OCI-LY7 (cell line): ENCODE measurements at places on chromosomes 1 and 21.
A peak's percentile ranks its signal among the peaks of the same experiment; 100 is the strongest.

DNA sequence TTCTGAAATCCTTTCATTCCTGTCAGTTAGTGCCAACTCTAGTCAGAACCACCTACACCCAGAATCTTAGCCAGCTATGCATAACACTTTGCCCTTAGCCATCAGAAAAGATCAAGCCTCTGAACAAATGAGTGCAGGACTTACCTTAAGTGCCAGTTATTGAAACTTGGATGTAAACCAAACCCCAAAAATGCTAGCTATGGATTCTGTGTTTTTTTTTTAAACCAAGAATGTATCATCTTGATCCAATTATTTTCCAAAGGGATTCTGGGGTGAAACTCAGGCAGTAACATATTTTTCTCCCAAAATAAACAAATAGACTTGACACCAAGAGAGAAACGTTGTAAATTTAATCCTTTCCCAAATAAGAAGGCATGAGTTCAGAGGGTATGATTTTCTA is 538.6 kb upstream of the ADAMTS5 start:
- DNase-seq: no peak

- no peak for DNase-seq
These were observed 23.5 kb downstream of the PEX14 start for GRCh38 chr1:10498231-10498630.

GRCh38 chr1:34213956-34214355 is 37.2 kb downstream of the C1orf94 start:
- DNase-seq: no peak

DNA sequence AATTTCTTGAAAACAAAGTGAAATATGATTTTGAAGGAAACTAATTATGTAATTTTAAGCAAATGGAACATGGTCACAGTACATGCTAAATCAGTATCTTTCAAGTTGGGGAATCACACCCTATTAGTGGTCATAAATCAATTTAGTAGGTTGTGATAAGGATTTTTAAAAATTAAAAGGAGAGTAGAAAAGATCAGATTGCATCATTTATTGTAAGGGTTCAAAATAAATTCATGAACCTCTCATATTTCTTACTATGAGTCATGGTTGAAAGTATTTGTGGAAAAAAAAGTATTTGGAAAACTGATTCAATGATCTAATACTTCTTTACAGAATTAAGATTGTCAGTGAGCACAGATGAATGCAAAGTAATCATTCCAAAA is 14.6 kb downstream of the ADSS2 start:
- DNase-seq: no peak

DNA sequence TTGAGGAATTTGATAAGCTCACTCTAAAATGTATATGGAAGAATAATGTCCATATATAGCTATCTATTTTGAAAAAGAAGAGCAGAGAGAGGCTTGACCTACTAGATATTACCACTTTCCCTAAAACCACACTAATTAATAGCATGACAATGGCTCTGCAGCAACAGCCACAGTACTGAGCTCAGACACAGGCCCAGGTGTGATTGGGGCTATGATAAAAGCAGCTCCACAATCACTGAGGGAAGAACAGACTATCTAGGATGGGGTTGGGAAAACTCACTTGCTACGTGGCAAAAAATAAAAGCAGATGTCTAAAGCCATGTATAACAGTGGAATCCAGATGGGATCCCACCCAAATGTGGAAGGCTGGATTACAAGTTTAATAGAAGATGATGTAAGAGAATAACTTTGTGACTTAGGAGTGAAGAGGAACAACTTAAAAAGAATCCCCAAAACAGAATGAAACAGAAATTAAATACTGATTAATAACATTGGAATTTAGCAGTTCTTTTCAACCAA is 80.8 kb upstream of the RAB4A start:
- no peak for DNase-seq

DNA sequence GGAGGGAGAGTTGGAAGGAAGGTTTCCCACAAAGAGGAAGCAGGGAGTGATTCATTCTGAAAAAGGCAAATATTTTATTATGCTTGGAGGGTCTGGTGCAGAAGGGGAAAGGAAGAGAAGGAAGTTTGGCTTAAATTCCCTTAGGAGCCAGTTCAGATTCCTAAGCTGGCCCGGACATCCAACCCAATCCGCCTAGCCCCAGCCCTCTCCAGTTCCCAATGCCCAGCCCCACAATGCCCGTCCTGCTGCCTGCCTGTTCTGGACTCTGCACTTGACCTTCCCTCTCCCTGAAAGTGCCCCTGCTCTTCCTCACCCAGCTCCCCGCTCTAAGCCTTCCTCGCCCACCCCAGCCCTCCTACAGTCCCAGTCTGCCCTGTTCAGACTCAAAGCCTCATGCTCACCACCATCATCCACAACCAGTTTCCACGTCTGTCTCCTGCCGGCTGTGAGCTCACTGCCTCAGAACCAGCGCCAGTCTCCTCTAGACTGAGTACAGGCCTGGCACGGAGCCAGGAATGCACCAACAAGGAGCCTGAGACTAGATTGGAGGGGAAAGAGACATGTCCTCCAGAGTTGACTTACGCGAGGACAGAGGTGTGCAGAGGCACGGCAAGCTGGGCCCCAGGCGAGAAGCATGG is 18.9 kb downstream of the CAPN2 start:
- DNase-seq: no peak

DNA sequence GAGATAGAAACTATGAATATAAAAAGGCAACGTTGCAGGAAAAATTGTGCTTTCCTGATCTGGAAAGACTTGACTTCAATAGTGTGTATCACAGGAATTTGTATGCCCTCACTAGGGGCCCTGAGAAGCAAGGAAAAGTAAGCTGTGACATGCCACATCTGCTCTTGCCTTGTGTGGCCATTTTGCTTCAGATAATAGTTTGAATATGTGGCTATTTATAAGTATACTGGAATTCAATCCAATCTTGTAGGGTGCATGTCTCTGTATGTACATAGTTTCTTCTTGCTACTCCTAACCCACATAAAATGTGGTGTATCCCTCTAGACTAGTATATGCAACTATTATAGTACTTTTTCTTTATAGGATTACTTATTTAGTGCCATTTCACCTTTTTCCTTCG is 31.1 kb upstream of the SCYL3 start:
- DNase-seq: no peak

DNA sequence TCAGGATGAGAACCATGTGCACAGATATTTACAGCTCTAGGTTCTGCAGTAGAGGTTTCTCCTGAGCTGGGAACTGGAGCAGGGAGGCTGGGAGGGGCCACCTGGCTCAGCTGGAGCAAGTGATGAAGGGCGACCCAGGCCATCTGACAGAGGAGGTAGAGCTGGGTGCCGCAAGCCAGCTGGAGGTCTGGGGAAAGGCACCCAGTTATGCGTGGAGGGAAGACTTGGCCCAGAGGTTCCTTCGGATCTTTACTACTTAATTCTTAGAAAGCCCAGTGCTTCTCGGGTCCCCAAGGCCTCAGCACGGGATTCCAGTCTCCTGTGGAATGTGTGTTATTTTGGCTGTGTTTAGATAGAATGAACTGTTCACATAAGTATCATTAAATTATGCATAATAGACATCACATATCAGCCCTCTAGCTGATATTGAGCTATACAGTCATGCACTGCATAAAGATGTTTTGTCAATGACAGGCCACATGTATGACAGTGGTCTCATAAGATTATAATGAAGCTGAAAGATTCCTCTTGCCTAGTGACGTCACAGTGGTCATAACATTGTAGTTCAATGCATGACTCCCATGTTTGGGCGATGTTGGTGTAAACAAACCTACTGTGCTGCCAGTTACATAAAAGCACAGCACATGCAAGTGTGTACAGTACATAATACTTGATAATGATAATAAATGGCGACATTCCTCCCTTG is 245.1 kb downstream of the RHOU start:
- DNase-seq: no peak

DNA sequence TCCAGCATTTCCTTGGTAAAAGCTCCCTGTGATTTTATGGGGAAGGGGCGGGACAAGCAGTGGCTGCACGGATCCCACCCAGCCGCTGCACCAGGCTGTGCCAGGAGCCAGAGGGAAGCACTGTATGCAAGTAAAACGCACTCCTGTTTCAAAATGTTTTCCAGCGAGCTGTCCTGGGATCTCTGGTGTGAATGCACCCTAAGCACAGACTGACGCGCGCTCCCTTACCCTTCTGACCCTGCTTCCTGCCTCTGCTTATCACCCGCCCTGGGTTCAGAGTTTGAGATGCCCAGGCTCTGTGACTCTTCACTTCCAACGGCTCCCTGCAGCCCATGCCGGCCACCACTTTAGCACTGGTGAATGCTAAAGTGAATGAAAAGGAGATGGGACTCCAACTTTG is 131.2 kb downstream of the RHOU start:
- no peak for DNase-seq

- no peak for DNase-seq
These were observed 26.5 kb downstream of the SSBP3 start for GRCh38 chr1:54379555-54380289.

DNA sequence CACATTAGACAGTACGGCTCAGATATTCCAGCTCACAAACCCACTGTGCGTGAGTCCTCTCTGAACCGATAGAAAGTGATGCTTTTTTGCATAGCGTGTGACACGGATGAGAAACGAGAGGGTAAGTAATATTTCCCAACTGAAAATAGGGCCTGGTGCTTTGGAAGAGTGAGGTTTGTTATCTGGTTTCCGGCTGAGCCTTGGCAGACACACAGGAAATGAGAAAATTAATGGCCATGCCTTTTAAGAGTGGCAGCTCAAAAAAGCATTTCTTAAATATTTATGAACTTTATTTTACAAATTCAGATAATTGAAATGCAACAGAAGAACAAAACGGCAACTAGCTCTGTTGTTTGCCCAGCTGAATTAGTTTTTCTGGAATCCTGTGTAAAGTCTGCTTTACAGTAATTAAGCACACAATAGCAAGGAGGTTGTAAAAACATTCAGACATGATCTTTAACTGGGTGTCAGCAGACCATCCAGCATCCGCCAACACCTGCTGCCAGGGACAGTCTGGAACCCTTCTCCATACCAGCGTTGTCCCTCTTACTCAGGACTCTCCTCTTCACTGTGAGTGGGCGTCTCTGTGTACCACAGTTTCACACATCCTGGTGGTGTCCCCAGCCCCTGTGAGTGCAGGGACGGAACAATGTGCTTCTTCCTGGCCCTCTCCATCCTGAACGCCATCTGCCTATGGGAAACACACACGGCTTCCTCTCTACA is 155.4 kb downstream of the PGBD5 start:
- peak; percentile 56 for DNase-seq

DNA sequence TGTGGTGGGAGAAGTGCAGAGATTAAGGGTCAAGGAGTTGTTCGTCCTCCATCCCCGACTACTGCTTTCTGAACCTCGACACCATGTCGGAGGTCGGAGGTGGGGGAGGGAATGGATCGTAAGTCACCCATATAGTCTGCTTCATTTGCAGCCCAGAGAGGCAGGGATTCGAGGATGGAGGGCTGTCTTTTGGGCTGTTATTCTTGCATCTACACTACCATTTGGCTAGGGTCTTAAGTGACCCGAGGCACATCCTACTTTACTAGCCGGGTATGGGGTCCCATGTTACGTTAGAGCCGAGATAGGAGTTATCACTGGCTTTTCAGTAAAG is 578 bp downstream of the USP21 start:
- DNase-seq: no peak

- no peak for DNase-seq
These were observed 359.5 kb upstream of the PLXNA2 start for GRCh38 chr1:208603721-208604120.

- DNase-seq: peak; percentile 63
These were observed 13.6 kb downstream of the DENND1B start for GRCh38 chr1:197761654-197762053.

DNA sequence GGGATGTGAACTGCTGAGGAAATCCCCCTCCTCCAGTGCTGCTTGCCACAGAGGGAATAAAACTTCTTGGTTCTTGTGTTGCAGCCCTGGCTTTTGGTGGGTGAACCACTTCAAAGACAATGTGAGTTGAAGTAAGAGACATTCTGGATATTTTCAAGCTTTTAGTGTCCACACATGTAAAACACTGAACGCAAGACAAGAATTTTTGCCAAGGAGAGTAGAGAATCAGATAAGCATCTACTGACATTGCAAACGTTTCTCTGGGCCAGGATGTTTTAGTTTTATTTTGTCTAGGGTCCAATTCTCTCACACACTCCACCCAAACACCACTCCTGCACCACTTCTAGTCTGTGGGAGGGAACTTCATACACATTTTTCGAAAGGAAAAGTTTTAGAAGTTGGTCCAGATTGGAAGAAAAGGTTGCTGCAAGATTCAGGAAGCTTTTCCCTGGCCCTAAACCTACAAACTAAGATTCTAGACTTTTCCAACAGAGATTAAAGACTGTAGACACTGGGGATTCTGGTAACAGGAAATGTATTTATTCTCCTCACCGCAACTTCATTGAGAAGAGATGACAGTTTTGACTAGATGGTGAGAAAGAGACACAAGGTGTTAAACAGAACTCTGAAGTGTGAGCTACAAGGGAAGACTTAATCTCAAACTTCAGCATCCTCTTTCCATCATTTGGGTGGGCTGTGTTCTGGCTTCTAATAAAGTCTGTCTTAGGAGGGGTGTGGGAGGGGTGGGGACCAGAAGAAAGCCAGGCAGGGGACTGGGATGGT is 16.1 kb downstream of the FASLG start:
- no peak for DNase-seq

DNA sequence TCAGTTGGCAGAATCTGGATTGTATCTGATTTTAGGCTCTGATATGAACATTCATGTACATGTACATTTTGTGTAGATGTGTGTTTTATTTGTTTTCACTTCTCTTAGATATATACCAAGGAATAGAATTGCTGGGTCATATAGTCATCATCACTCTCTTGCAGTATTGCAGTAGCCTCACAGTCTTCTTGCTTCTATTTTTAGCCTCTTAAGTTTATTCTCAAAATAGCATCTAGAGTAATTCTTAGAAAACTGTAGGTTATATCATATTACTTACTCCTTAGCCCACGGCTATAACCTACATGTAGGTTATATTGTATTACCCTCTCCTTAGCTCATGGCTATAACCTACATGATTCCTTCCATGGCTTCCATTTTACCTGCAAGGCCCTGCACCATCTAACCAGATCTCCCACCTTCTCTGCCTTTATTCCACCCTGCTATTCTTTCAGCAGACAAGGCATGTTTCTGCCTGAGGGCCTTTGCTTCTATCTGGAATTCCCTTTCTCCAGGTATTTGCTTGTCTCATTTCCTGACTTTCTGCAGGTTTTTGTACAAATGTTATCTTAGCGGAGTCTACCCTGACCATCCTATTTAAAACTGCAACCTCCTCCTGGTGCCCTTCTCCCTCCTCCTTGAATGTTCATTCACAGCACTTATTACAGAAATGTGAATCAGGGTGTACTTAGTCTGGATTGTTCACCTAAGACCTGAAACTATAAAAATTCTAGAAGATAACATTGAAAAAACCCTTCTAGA is 109.0 kb upstream of the ETV3 start:
- no peak for DNase-seq

- DNase-seq: no peak
These were observed 1.2 kb downstream of the KCTD3 start for GRCh38 chr1:215568299-215568692.

DNA sequence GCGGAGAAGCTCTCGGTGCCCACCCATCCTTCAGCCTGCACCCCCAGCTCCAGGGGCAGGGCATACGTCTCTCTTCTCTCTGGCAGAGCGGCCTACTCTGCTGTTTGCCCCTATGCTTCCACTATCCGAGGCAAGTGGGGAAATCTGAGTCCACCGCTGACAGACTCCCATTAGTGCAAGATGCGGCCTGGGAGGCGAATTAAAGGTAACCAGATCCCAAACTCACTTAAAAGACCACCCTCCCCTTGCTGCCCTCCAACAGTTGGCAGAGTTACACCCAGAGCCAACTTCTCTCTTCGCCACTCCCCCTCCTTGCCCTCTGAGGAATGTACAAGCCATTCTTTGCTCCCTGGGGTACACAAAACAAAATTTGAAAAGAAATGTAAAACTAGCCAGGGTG is 6.4 kb downstream of the FOXD3 start:
- DNase-seq: no peak
